ENCODE measurements at places on chromosomes 16 and 17.
A peak's percentile ranks its signal among the peaks of the same experiment; 100 is the strongest.

DNA sequence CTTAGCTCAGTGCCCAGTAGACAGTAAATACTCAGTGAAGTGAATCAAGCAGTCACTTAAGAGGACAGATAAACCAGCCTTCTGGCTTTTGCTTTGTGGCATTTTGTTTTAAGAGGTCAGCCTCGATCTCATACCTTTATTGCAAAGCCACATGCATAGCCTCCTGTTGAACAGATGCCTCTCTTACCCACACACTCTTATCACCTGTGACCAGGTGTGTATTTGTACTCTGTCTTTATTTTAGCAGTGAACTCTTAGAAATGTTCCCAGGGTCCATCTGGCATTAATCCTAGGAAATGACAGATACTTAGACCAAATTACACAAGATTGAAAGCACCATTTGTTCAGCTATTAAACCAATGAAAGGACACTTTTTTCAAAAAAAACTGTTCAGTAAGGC, 1426.5 kb downstream of the CDH11 start:
- no peak for DNase-seq

DNA sequence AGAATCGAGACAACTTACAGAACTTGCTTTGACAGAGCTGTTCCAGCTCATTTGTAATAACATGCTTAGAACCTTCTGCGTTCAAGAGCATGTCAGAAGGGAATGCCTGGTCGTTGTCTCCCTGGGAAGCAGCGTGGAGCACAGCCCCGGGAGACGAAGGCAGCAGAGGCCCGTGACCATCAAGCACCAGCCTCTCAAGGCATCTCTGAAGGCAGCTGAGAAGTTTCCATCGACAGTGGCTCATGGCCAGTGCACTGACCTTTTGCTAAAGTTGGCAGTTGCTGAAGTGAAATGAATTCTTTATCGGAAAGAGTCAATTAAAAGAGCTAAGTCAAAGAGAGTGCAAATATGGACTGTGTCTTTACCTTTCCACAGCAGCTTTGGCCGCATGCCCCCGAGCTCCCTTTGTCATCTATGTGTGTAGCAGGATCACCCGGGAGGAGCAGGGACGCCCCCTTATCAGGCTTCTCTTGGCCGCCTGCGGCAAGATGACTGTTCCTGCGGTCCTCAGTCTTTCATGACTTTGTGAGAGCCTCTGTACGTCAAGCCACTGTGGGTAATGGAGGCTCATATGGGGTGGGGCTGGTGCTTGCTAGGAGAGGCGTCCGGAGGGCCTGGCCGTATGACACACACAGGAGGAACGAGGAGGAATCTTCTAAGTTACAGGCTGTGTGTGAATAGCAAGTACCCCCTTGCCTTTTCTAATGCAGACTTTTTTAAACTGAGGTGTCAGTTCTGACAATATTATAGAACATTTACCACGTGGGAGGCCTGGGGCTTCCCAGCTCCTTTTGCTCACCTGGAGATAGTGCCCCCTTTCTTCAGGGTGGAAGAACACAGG, 54.2 kb downstream of the LDHD start:
- DNase-seq: no peak

DNA sequence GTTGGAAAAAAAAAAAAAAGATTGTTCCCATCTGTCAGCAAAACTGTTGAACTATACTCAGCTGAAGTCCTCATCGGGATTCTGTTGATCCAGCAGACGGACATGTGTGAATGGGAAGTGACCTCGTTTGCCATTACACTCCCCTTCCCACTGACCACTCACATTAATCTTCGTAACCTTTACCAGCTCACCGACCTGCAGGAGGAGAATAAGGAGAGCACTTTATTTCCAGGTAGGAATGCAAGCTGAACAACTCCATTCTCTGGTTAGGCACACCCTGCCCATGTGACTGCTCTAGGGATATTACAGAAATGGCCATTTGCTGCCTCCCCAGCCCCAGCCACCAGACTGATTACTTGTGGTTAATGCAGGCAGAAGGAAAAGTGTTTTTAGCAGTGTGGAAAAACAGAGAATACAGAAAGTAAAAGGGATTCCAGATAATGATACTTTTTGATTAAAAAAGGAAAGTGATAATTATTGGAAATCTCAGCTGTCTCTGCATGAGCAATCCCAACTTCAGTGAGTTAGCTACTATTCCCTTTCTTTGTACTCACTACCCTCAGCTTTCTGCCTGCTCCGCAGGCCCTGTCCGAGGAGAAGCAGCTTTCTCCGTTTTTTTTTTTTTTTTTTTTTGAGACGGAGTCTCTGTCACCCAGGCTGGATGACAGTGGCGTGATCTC, 23.6 kb upstream of the YWHAE start:
- no peak for DNase-seq

GRCh38 chr16:24353622-24354021, 97.5 kb downstream of the CACNG3 start:
- no peak for DNase-seq

DNA sequence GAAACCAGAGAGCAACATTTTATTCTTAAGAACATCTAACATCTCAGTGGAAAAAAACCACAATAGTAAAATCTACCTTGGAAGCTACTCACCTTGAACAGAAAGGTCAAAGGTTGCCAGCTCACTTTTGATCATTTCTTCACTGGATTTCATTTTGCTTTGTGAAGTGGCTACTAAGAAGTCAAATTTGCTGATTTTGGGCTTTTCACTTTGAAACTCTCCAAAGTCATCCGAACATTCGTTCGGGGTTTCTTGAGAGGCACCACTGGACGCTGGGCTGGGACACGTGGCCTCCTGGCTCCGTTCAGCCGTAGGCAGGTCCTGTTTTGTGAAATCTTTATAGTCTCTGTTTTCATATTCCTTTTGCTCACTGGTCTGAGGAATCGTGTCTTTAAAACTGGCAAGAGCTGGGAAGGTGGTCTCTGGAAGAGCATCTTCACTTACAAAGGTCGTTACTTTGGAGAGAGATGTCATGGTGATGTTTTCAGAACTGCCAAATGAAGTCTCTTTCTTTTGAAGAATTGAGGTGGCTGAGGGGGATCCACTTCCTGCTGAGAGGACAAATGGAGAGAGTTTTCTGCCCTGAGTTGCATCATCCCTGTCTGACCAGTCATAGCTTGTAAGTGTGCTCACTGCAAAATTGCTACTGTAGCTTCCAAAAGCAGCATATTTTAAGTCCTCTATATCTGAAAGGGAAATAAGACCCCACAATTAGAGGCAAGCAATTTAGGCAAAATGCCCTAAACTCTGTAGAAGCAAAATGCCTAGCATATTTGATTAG, 52.4 kb downstream of the DUSP14 start:
- no peak for DNase-seq

GRCh38 chr16:69561901-69562300, 3.9 kb upstream of the NFAT5 start:
- no peak for DNase-seq

- no peak for DNase-seq
Measured at GRCh38 chr17:69928611-69929010, 146.4 kb upstream of the KCNJ16 start.

DNA sequence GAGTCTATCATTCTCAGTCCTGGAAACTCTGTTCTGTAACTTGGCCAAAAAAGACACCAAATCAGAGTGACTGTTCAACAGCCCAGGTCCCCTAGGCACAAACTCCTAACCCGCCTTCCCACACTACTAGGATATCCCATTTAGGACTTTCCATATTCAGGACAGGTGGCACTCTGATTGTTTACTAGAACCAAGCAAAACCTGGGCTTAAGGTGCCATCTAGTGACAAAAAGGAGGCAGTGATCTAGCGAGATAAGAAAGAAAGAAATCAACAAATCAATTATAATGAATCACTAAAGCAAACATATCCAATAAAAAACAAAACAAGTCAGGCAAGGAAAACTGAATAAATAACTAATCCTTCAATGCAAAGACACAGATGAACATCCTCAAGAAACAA, 203.9 kb downstream of the CEP112 start:
- peak; percentile 20 for DNase-seq

- DNase-seq: no peak
Measured at GRCh38 chr17:36509272-36509985, 22.9 kb downstream of the ZNHIT3 start.

Data from suppressor macrophage (primary cell).